ENCODE measurements at places on chromosomes 2 and 18.
A peak's percentile ranks its signal among the peaks of the same experiment; 100 is the strongest.

- no peak for DNase-seq
These were observed 22.9 kb upstream of the GNAL start for GRCh38 chr18:11666176-11666575.

DNA sequence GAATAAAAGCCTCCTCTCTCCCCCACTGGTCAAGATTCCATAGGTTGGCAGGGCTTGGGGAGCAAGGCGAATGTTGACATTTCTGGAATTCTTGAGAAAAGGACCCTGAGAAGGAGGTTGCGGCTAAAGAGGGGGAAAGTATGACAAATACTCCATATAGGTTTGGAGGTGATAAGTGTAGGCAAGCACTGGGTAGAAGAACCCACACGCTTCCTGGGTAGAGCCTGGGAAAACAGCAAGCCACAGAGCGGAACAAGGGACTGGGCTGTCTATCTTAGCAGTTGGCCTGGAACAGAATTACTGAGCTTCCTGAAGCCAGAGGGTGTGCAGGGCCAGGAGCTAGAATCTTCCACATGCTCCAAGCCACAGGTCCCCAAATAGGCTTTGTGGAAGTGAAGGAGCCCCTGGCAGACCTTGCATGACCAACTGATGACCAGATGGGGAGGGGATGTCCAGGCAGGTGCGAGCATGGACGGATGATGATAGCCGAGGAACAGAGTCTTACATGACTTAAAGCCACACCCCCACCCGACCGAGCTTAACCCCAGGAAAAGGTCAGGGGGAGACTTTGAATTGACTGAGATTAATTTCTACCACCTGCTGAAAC, 9.9 kb downstream of the PRKAG3 start:
- DNase-seq, result no peak

- DNase-seq, result no peak
These were observed 45.3 kb downstream of the ADAM23 start for GRCh38 chr2:206488623-206489022.

- DNase-seq, result peak; percentile 90
These were observed at the start of gene ASTL for GRCh38 chr2:96138179-96139145. ASTL (minus strand) TSS chr2:96138502; CDS start chr2:96138436, 66 bp downstream.

GRCh38 chr2:19801367-19802080, 100.3 kb downstream of the TTC32 start:
- peak; percentile 80 for DNase-seq
